Adrenal gland (tissue), 19 donors: ENCODE measurements at places on chromosomes 6 and 20. TPM values are rescaled to one million over a fixed set of nuclear protein-coding genes. Genes with fewer than 3 reads are reported as not detected.

GRCh38 chr6:105485456-105485855 is 82.6 kb upstream of the PREP start:
- no peak for DNase-seq

GRCh38 chr6:15930207-15930606 is 198.7 kb upstream of the MYLIP start:
- no peak for DNase-seq

GRCh38 chr6:132257561-132257960 is 143.7 kb downstream of the MOXD1 start:
- DNase-seq, result no peak

GRCh38 chr20:36084897-36085613 is 69.5 kb upstream of the EPB41L1 start:
- no peak for DNase-seq

DNA sequence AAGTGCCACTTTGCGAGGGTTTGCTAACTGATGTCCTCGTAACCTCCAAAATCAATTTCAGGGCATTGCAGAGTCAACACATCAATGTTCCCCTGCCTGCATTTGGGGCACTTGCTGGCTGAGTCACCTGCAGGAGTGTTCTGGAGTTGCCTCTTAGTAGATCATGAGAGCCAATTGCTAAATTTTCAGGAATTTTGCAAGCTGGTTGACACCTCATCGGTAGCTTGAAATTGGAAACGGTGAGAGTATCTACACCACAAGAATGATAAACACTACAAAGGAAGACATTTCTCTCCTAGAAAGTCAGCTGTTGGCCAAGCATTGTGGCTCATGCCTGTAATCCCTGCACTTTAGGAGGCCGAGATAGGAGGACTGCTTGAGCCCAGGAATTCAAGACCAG is 10.8 kb upstream of the BFSP1 start:
- DNase-seq, result no peak

GRCh38 chr6:166739976-166740318 is 112.9 kb upstream of the RPS6KA2 start:
- DNase-seq, result no peak

The PRSS16 gene
- 2.1 TPM for total RNA-seq

DNA sequence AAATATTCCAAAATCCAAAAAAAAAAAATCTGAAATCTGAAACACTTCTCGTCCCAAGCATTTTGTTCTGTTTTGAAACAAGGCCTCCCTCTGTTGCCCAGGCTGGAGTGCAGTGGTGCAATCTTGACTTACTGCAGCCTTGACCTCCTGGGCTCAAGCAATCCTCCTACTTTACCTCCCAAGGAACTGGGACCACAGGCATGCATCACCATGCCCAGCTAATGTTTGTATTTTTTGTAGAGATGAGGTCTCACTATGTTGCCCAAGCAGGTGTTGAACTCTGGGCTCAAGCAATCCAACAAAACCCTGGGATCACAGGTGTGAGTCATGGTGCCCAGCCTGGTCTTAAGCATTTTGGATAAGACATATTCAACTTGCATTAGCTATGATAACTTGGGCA is 13.6 kb downstream of the SESN1 start:
- DNase-seq, result no peak

DNA sequence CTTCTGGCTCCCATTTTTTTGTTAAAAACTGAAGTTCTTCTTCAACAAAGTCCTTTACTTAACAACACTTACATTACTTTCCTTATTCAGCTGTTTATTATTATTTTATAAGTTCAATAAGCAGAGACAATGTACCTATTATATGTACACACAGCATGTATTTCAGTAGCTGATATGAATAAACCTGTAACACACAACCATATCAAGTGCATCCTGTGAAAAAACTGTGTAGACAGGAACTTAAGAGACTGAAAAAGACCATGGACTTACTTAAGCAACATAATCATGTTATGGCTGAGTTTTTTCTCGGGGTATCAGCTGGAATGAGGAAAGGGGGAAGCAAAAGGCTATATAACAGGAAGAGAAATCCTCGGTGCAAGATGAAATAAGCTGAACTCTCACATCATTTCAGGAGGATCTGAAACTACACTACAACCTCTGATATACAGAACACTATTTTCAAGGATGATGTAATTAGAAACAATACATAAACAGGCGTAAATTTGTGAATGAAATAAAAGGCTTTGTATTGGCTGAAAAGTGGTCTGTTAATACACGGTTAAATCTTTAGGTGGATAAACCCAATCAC is 70.9 kb downstream of the REV3L start:
- no peak for DNase-seq

- DNase-seq, result peak; percentile 90
Observed at GRCh38 chr20:63457737-63458136, 14.7 kb downstream of the KCNQ2 start.

DNA sequence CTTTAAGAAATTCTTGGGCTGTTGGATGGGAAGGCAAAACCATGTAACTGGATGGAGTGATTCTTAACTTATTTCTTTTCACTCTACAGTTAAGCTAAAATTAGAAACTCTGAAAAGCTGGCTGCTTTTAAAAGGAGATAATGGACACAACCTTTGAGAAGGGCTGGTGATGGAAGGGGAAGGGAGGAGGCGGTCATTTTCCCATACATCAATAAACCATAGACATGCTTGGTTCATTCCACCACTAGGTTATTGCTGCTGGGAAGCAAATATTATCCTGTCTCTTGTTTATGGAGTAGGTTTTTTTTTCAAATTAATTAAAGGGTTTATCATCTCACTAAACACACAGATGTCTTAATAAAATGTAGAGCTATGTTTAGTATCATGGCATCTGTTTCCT is 76.2 kb downstream of the PLCB1 start:
- DNase-seq, result no peak

The MRAP2 gene
- 0.36 TPM for total RNA-seq

DNA sequence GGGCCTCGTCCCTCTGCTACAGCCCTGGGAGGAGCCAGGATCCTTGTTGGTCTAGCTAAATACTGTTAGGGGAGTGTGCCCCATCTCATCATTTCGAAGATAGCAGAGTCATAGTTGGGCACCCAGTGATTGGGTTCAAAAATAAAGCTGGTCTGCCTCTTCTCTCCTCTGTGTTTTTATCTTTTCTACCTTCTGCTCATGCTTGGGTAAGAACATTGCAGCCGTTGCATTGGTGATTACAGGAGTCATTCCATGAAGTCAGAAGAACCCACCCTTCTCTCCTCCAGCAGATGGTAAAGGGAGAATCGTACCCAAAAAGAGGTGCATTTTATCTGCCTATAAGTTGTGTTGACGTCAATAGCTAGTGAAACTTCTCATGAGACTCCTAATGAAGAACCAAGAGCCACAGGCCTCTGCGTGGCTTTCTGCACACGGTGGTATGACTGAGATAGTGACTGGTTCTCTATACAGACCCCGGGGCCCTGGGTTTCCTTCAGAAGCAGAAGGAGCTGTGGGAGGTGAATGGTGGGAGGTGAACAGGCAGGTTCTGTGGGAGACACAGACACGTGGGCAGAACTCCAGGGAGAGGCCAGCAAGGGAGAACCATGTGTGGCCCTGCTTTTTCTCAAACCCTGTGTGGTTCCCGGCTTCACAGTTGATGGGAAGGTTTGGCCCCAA is 5.7 kb upstream of the FAM209A start:
- DNase-seq, result no peak

DNA sequence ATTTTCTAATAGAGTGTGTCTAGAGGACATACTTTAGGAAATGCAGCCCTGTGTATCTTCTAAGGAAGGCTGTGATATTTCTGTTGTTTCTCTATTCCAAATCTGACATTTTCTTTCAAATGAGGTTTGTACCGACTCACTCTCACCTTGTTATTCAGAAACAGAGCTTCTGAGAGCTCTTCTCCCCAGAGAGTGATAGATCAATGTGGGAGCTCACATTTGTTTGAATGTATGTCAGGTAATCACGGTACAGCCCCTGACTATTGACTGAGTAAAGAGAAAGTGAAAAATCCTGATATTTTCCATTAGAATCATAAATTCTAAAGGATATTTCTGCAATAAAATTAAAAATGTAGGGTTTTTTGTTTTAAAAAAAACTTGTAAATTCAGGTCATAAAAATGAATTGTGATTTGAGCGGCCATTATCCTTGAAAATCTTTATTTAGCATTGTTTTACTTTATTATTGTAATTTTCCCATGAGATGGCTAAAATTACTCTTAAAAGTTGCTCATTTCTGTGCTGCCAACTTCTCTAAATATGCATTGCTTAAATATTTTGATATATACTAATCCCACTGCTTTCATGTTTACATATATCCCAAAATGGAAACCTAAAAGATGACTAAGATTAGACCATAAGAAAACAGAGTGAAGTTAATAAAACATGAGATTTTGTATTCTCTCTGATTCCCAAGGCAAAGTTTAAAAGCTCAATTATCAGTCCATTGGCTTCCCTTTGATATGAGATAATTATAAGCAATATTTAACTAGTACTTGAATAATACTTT is 1226.8 kb upstream of the CITED2 start:
- DNase-seq, result no peak

DNA sequence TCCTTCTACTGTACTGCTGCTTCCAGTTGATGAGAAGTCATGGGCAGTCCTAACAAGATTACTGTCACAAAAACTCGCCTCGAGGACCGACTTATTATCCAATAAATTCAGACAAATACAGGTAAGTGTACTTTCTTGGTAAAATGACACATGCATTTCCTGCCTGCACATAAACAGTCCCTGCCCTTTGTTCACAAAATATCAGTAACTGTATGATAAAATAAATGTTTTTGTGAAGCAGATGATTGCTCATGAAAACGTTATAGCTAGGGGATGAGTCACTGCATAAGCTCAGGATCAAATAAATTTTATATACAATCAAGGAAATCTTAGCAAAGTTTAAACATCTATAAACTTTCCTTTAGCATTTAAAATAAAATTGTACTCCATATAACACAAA is 164.5 kb upstream of the RIPOR2 start:
- no peak for DNase-seq

The F13A1 gene
- 337 TPM for total RNA-seq

DNA sequence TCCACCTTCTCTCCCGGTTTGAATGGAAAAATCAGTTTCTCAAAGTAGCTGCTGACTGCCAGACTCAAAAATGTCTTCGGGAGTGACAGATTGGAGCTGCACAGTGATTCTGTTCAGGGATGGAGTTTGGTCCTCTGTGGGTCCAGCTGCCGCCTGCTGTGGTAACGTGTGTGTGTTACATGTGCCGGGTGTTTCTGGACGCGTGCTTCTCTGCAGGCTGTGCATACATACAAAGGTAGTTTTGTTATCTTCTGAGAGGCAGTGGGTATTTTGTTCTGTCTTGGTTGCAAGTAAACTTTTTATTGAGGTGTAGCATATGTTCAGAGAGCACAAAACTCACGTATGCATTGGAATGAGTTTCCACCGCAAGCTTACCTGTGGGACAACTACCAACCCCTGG is 41.3 kb upstream of the NAA20 start:
- peak; percentile 15 for DNase-seq

- DNase-seq, result no peak
Observed at GRCh38 chr6:158022749-158023596, 41.3 kb downstream of the SYNJ2 start.

DNA sequence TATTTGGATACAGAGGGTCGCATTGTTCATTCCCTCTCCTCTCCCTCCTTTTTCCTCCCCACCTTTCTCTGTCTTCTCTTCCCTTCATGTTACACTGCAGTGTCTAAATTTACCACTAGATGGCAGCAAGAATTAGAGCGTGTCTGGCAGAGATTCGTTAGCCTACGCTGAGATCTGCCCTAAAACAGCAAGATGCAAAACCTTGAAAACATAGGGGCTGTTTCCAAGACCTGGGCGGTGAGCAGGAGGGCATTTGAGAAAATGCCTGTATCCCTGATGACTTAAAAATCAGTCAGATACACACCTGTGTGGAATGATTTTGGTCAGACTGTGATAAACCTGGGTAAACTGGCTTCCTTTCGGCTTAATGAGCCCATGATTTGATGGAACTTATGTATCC is 101.5 kb upstream of the ISM1 start:
- DNase-seq, result peak; percentile 39

GRCh38 chr6:34697904-34698559 is 1.5 kb upstream of the ILRUN start:
- DNase-seq, result no peak

The METTL24 gene
- total RNA-seq, result 2.6 TPM

DNA sequence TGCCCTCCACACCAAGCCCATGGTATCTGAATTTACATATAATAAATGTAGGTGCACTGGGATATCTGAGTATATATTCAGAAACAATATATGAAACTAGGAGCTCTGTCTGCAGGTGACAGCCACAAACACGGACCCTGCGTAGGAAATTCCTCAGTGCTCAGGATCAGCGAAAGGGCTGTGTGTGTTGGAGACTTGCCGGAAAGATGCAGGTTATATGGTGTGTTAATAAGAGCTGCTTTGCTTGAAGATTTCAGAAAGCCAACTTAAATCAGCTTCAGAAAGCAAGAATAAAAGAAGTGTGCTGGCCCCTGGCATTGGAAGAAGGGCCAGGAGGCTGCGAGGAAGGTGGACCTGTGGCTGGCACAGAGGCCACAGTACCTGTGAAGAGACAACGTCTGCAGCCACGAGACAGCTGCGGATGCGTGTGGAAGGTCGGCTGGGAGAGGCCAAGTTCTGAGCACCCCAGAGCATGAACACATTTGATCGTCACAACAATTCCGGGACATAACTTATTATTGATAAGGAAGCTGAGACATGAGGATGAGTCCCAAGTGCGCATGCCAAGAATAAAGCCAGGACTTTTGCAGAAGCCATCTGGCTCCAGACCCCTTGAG is 183.2 kb downstream of the DLL1 start:
- peak; percentile 2 for DNase-seq

- DNase-seq, result no peak
Observed at GRCh38 chr6:152669895-152670294, 27.8 kb upstream of the MYCT1 start.

DNA sequence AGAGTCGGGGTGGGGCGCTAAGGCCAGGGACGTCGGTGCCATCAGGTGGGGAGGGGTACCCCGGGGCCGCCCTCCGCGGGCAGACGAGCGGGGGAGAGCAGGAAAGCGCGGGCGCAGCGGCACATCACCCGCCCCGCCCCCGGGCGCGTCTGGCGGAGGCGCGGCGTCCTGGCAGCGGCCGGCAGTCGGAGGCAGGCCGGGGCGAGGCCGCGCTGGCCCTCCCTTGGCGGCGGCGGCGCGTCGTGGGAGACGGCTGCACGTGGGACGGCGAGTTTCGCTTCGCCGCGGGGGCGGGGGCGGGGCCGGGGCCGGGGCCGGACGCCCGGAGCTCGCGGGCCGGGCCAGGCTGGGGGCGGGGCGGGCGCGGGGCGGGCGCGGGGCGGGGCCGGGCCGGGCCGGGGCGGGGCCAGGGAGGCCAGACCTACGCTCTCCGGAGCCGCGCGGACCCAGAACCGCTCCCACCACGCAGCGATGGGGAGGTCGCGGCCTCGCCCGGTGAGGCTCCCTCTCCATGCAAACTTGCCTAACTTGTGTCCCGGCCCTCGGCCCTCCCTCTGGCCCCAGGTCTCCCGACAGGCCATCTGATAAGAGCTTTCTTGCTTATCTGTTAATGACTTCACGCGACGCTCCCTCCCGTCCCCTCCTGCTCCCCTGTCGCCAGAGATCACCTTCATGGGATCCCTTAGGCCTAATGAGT is 12.5 kb downstream of the ITPR3 start:
- peak; percentile 70 for DNase-seq

GRCh38 chr6:157328108-157328692 is 4.9 kb upstream of the TMEM242 start:
- no peak for DNase-seq

- no peak for DNase-seq
Observed at GRCh38 chr20:24909086-24909780, 39.8 kb upstream of the CST7 start.

- DNase-seq, result no peak
Observed at GRCh38 chr6:167831281-167831828, 4.6 kb downstream of the AFDN start.
